ENCODE measurements at places on chromosomes 1 and 21. TPM values are rescaled to one million over a fixed set of nuclear protein-coding genes. Genes with fewer than 3 reads are reported as not detected.

DNA sequence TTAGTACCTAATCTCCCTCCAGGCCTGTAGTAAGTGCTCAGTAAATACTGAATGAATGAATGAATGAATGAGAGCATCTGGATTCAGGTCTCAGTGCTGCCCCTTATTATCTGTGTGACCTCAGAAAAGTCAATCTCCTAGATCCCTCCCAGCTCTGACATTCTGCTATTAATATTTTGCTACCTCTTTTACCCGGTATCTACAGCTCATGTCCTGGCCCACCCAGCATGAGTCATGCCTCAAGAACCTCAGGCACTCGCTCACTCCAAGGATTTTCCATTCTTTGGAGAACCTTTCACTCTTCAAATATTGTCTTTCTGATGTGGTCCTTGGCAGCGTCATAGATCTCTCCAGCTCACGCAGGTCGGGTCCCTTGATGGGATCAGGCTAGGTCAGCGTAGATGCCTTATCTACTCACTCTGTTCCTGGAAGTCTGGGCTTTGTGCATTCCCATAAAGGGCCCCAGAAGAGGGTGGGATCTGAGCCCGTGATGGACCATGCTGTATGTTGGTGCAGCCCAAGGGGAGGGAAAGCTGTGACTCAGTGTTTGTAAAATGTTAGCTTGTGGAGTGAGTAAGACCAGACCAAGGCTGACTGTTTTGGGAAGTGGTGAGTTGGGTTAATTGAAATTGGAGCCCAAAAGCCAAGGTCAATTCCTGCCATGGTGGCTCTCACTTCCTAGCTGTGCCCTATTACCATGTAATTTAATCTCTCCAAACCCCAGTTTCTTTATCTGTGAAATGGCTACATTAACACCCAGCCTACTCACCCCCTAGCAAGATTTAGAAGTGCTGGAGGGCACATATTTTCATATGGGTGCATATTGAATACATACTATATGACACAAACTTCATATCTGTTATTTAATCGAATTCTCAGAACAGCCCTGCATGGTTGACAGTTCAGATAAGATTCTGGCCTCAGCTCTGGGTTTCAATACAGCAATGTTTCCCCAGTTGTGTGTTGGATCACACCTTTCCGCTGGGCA lies 214.1 kb upstream of the USP24 start:
- peak; percentile 38 for ATAC-seq

DNA sequence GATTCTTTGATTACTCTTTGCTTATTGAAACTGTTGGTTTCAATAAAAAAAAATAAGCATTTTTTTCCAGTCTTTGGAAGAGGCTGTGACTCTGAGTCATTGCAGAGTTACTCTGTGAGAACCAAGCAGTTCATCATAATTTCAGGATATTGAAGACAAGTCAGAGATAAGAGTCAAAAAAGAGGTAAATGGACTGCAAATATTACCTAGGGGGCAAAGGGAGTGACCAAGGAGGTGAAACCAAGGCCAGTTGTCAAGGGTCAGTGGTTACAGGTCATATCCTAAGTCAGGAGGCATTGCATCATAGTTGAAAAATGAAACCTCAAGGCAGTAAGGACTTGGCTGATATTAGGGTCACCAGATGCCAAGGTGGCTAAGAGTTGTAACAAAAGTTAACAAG lies 597.1 kb upstream of the USP24 start:
- ATAC-seq, result no peak

DNA sequence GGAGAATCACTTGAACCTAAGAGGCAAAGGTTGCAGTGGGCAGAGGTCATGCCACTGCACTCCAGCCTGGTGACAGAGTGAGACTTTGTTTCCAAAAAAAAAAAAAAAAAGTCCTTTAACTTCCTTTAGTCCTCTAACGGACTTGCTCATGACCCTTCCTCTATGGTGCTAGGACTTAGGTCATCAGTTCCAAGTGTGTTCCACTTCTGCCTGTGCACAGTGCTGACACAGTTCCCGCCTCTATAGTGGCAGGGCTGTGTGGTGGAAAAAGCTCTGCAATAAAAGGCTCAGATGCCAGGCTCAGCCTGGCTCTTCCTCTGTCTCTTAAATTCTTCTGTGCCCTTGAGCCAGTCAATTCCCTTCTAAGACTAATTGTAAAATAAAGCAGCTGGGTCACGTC lies 22.0 kb downstream of the CC2D1B start:
- ATAC-seq, result no peak

DNA sequence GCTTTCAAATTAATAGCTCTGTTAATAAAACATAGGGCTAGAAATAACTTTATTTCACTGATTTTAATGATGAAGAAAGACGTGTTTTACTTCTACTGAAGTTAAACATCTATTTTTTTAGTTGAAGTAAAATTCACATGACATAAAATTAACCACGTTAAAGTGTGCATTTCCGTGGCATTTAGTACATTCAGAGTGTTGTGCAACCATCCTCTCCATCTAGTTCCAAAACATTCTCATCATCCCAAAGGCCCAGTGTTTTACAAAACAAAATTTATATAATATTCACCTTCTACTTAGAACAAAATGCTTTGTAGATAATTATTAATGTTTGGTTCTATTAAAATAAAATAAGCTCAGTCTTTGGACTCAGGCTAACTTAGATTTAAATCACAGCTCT lies 108.5 kb upstream of the GNG12 start:
- ATAC-seq, result no peak

- ATAC-seq, result peak; percentile 43
Measured at GRCh38 chr1:223364685-223365382, 858 bp upstream of the SUSD4 start.

DNA sequence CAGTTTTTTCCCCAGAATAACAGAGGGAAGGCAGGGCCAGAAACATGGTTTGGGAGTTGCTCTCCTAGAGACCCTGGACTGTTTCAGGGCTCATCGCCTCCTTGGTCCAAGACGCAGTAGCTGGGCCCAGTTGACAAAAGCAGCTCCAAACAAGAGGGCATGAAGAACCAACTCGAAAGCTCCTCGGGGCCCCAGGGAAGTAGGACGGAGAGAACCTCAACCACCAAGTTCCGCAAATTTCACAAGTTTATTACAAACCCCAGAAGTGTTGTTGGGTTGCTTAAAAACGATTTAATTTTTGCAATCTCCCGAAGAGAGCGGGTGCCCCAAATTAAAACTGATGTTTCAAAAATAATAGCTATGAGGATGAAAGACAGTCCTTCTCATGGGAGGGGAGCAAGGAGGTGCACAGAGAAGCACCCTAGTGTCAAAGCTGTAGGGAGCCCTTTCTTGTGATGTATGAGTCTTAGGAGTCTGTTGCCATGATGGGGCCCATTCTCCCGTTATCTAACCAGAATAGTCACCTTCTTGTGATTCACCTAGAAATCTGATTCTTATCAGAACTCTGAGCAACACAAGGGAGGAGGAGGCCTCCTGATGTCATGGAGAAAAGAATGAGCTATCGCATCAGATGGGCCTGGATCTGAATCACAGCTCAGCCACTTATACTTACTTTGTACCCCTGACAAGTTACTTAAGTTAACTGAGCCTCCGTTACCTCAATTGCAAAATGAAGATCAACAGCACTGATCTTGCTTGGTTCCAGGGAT lies 165.7 kb upstream of the IRF2BP2 start:
- peak; percentile 54 for ATAC-seq

GRCh38 chr1:61085206-61085982 lies 3.0 kb downstream of the NFIA start:
- ATAC-seq, result no peak

GRCh38 chr1:23394684-23395083 lies 25.0 kb upstream of the ZNF436 start:
- no peak for ATAC-seq

GRCh38 chr1:248622570-248623001 lies 12.3 kb downstream of the OR2T11 start:
- peak; percentile 70 for ATAC-seq

GRCh38 chr1:62823556-62823955 lies 39.6 kb downstream of the ATG4C start:
- ATAC-seq, result no peak

Gene CD247
- total RNA-seq, result 217 TPM

Gene UTS2
- 0.58 TPM for total RNA-seq

All from activated T-helper 17 cell treated with anti-CD3 and anti-CD28 coated beads, Interleukin-2, amount 50 U/mL, for 72 hours (primary cell).